HCT116 (cell line): ENCODE measurements at places on chromosomes 16 and 17. TPM values are rescaled to one million over a fixed set of nuclear protein-coding genes. Genes with fewer than 3 reads are reported as not detected.

DNA sequence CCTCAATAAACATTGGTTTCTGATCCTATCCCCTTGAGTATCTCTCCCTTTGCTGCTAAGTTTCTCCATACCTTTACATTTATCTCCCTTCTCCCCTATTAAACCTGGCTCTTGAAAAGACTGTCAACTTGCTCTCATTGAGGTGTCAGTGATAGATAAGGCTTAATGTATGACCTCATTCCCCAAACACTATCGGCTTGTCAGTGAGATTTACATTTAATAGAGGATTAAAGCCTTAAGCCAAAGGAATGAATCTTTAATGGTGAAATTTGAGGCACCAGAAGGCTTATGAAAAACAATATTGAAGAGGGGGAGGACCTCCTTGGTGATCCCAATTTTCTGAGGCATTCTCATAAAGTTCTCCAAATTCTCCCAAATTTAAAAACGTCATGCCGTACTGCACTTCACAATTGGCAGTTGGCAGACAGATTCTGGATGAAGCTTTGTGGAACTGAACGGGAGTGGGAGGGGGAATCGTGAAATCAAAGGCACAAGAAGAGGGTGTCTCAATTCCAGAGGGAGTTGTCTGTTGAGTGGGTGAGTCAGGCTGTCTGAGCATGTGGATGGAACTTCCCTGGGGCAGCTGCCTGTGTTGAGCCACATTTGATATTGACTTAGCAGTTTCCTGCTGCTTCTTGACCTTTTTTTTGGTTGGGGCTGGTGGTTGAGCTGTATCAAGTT is 478.8 kb downstream of the NPIPA7 start:
- DNase-seq = no peak

DNA sequence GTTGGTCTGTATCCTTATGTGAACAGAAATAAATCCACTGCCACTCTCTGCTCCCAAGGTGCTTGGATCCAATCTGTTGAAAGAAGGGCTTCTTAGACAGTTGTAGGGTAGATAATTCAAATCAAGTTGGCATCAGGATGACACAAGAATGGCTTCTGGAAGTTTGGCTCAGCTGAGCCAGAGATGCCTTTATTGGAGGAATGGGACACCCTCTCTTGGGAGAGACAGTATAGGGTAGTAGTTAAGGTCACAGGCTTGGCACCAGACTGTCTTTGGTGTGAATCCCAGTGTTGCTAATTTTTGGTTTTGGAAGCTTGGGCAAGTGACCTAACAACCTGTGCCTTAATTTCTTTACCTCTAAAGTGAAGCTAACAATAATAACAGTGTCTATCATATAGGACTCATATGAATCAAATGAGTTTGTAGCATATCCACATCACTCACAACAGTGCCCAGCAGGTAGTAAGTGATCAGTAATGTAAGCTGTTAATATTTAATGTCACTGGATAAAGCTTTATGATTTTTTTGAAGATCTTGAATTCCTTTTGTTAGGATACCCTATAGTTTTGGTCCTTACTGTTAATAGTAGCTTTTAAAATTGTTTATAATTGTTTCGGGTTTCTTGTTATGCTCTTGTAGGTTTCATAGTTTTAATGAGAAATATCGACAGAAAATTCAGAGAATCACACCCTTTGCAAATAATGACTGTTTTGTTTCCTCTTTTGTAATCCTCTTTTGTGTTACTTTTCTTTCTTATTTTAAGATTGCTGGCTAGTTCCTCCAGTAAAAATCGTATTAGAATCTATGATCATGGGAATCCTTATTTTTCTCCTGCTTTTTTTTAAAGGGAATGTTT is 19.1 kb downstream of the ZNRF1 start:
- DNase-seq = no peak

Gene CTRB1
- 5.6 TPM for total RNA-seq

Gene KRT14
- not detected for total RNA-seq

Gene PDXDC1
- total RNA-seq = 94.3 TPM

Gene MVD
- total RNA-seq = 119 TPM
